Brain (organoid and tissue), 16 donors: ENCODE measurements at places on chromosomes 11 and 22. TPM values are rescaled to one million over a fixed set of nuclear protein-coding genes. Genes with fewer than 3 reads are reported as not detected.

The OR51E2 gene
- 0.12 TPM for polyA plus RNA-seq

The WNT11 gene
- polyA plus RNA-seq = 1.0 TPM

The NXPE2 gene
- polyA plus RNA-seq = not detected

The SIRT3 gene
- 17.3 TPM for polyA plus RNA-seq

The OR51E1 gene
- polyA plus RNA-seq = 0.08 TPM

The CDKN1C gene
- polyA plus RNA-seq = 323 TPM

The PLAAT5 gene
- polyA plus RNA-seq = 1.5 TPM

The PNPLA5 gene
- polyA plus RNA-seq = 0.24 TPM

The FBXO3 gene
- polyA plus RNA-seq = 15.6 TPM

The C1QTNF6 gene
- polyA plus RNA-seq = 4.9 TPM

The HBG2 gene
- 1.8 TPM for polyA plus RNA-seq

The BCO2 gene
- polyA plus RNA-seq = 0.80 TPM

The OR10D3 gene
- not detected for polyA plus RNA-seq

The UBQLN3 gene
- polyA plus RNA-seq = not detected

The ATP6V1E1 gene
- 250 TPM for polyA plus RNA-seq

The BAIAP2L2 gene
- 2.6 TPM for polyA plus RNA-seq

The SLC22A12 gene
- not detected for polyA plus RNA-seq

The CLCF1 gene
- 0.46 TPM for polyA plus RNA-seq

The CTSF gene
- 133 TPM for polyA plus RNA-seq

The MTMR3 gene
- polyA plus RNA-seq = 22.8 TPM

The CALCA gene
- polyA plus RNA-seq = not detected

The MYRF gene
- 70.8 TPM for polyA plus RNA-seq

The TEF gene
- polyA plus RNA-seq = 27.3 TPM

The DBX1 gene
- polyA plus RNA-seq = not detected

The MS4A15 gene
- polyA plus RNA-seq = not detected

The DGAT2 gene
- polyA plus RNA-seq = 21.5 TPM

The GGTLC2 gene
- not detected for polyA plus RNA-seq

The SERHL2 gene
- 2.0 TPM for polyA plus RNA-seq

The OSM gene
- polyA plus RNA-seq = not detected

The KDM4E gene
- polyA plus RNA-seq = not detected

The OR5P2 gene
- polyA plus RNA-seq = not detected

The LRRC56 gene
- 5.4 TPM for polyA plus RNA-seq

The KRTAP5-10 gene
- polyA plus RNA-seq = not detected

The C22orf15 gene
- not detected for polyA plus RNA-seq

The OR8B8 gene
- not detected for polyA plus RNA-seq

The ACTN3 gene
- polyA plus RNA-seq = 0.10 TPM

The MN1 gene
- 1.7 TPM for polyA plus RNA-seq

The TREH gene
- polyA plus RNA-seq = not detected

The ANO9 gene
- 1.6 TPM for polyA plus RNA-seq

The CCDC116 gene
- 0.24 TPM for polyA plus RNA-seq
